ENCODE measurements at places on chromosomes 5 and 9.

DNA sequence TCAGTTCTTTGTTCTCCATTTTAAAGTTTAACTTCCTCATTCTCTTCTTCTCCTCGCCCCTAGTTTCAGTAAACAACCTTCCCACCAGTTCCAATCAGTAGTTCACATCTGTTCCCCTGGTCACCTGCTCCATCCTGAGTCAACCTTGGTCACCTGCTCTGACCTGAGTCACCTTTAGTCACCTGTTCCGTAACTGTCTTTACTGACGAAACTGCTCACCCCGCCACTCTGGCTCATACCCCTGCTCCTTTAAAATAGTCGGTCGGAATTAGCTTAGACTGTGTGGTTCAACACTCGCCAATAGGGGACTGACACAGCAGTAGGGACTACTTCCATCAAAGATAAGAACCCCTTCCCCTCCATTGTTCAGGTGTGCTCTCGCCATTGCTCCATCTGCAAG, 76.3 kb upstream of the GPBP1 start:
- H3K27ac ChIP-seq = no peak overlapping the region
- DNase-seq = no peak
- H3K4me3 ChIP-seq = no peak overlapping the region
- no peaks in the 10 kb centered on the region for H3K36me3 ChIP-seq
- H3K4me1 ChIP-seq = no peaks in the 10 kb centered on the region
- H3K27me3 ChIP-seq = no peaks in the 10 kb centered on the region

DNA sequence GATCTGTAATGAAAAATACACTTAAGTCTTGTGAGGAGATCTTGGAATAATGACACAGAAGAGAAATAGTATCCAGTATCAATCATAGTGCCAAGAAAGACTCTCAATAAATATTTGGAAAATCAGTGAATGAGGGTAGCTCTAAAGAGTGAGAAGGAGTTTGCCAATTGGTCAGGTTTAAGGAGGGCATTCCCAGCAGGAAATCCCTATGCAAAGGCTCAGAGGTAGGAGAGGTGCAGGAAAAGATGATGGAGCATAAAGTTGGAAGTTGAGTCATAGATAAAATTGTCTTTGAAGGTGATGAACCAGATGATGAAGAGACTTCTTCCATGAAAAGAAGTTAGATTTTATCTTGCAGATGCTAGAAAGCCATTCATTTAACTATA, 27.8 kb downstream of the TNPO1 start:
- no peaks in the 10 kb centered on the region for H3K36me3 ChIP-seq
- DNase-seq = no peak
- H3K27ac ChIP-seq = no peak overlapping the region
- H3K4me1 ChIP-seq = peaks cover 9% of the 10 kb centered on the region
- H3K4me3 ChIP-seq = no peak overlapping the region

DNA sequence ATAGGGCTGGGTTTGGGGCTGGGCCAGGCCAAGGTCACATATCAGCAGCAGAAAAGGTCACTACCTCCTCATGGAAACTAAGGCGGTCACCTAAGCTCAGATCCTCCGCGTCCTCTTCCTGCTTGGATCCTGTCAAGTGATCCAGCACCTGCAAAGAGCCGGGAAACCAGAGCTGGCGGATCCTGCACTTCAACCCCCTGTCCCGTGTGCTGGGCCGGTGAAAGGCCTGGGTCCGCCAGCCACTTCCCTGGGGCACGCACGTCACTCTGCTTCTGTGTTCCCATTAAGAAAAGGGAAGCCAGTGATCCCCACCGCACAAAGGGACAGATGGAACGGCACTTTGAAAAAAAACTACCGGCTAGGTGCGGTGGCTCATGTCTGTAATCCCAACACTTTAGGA, 61.3 kb upstream of the STXBP1 start:
- no peak overlapping the region for H3K27ac ChIP-seq
- peaks cover 8% of the 10 kb centered on the region for H3K4me1 ChIP-seq
- no peak overlapping the region for H3K4me3 ChIP-seq
- H3K27me3 ChIP-seq = no peaks in the 10 kb centered on the region
- no peaks in the 10 kb centered on the region for H3K36me3 ChIP-seq

DNA sequence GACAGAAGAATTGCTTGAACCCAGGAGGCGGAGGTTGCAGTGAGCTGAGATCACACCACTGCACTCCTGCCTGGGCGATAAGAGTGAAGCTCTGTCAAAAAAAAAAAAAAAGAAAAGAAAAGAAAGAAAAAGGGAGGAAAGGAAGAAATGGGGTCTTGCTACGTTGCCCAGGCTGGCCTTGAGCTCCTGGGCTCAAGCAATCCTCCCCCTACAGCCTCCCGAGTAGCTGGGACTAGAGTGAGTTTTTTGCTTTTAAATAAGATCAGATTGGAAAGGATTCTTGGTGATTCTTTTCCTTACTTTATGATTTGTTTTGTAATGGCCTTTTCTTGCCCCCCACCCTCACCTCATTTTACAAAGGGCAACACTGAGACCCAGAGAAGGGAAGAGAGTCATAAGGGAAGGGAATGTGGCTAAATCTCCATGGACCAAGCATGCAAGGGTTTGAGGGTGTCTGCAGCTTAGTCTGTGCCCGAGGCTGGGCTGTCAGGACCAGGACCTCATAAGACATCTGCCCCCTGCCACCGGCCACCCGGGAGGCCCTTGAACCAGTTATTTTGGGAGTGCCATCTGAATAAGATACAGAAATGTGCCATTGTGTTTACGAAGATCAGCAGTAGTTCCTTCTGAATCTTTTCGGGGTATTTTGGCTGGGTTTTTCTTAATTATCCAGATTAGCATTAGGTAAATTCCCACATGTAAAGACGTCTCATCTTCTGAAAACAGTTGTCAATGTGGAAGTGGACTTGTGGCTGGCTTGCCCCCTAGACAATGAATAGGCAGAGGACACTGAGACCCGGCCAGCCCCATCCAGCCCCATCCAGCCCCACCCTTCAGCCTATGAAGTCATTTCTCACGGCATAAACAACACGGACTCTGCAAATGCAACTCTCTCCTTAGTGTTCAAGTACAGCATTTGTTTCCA, 44.5 kb upstream of the GRHPR start:
- no peak overlapping the region for H3K4me3 ChIP-seq
- no peaks in the 10 kb centered on the region for H3K36me3 ChIP-seq
- no peaks in the 10 kb centered on the region for H3K4me1 ChIP-seq
- DNase-seq = no peak
- no peaks in the 10 kb centered on the region for H3K27me3 ChIP-seq

GRCh38 chr5:172051643-172052339, 45.4 kb upstream of the FBXW11 start:
- H3K4me3 ChIP-seq = no peak overlapping the region
- no peaks in the 10 kb centered on the region for H3K27me3 ChIP-seq
- peaks cover 96% of the 10 kb centered on the region for H3K36me3 ChIP-seq
- no peaks in the 10 kb centered on the region for H3K4me1 ChIP-seq

- no peak overlapping the region for H3K4me3 ChIP-seq
- peaks cover 9% of the 10 kb centered on the region for H3K4me1 ChIP-seq
- peaks cover 20% of the 10 kb centered on the region for H3K27me3 ChIP-seq
- no peak for DNase-seq
- H3K27ac ChIP-seq = no peak overlapping the region
Measured at GRCh38 chr5:73213566-73213998, 40.6 kb downstream of the TMEM174 start.

DNA sequence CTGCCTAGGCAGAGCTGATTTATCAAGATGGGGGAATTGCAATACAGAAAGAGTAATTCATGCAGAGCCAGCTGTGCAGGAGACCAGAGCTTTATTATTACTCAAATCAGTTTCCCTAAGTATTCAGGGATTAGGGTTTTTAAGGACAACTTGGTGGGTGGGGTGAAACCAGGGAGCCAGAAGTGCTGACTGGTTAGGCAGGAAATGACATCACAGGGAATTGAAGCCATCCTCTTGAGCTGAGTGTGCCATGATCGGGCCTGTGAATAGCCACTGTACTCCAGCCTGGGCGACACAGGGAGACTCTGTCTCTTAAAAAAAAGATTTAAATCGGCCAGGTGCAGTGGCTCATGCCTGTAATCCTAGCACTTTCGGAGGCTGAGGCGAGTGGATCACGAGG, 45.3 kb upstream of the CDK5RAP2 start:
- DNase-seq = no peak
- H3K36me3 ChIP-seq = peaks cover 12% of the 10 kb centered on the region
- H3K27ac ChIP-seq = no peak overlapping the region
- H3K4me3 ChIP-seq = no peak overlapping the region
